Choroid plexus epithelial cell (primary cell): ENCODE measurements at places on chromosomes 1 and 21.

- DNase-seq, result no peak
Measured at GRCh38 chr1:89347296-89347695, 16.6 kb upstream of the GBP6 start.

DNA sequence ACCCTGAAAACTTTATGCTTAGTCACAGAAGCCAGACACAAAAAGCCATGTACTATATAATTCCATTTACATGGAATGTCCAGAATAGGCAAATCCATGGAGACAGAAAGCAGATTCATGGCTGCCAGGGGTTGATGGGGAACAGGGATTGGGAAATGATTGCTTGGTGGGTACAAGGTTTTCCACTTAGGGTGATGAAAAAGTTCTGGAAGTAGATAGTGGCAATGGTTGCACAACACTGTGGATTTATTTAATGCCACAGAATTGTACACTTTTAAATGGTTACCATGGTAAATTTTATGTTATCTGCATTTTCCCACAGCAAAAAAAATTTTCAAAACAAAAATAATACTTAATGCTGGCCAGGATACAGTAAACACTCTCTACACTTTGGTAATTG is 40.6 kb downstream of the ENAH start:
- peak; percentile 36 for DNase-seq

- no peak for DNase-seq
Measured at GRCh38 chr1:30184393-30185141, 538.8 kb downstream of the MATN1 start.

DNA sequence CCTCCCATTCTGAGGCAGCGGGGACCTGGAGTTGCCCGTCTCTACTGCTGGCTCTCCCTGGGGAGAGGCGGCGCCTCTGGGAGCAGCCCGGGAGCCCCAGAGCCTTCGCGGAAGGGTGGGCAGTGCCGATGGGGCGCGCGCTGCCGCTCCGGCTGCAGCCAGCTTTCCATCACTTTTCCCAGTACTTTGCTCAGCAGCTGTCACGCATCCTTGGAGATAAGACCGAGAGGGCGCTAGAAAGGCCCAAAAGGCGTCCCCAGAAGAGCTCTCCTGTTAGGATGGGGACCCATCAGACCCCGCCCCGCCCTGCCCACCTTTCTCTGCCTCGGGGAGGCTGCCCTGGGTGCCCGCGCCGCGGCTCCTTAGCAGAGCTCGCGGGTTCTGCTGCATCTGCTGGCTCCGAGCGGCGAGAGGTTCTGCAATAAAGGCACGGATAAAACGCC is 534 bp downstream of the KCNH1 start:
- peak; percentile 1 for DNase-seq

- no peak for DNase-seq
Measured at GRCh38 chr1:34842952-34843371, 16.6 kb downstream of the SMIM12 start.

DNA sequence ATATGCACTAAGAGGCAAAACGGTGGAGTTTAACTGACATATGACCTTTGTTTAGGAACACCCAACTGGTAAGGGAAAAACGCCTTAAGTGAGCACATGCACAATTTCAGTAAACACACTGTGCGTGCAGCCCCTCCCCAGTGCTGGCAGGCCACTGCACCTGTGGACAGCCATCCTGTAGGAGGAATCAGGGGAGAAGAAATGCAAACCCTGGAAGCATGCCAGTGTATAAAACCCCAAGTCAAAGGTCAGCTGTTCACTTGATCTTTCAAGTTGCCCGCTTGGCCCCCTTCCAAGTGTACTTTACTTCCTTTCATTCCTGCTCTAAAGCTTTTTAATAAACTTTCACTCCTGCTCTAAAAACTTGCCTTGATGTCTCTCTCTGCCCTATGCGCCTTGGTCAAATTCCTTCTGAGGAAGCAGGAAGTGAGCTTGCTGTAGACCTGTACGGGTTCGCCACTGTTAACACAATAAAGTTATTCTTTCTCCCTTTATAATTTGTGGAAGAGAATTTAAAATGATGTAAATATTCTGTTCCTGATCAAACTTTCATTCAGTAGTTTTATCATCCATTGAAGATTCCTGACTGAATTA is 31.8 kb downstream of the USP25 start:
- no peak for DNase-seq

DNA sequence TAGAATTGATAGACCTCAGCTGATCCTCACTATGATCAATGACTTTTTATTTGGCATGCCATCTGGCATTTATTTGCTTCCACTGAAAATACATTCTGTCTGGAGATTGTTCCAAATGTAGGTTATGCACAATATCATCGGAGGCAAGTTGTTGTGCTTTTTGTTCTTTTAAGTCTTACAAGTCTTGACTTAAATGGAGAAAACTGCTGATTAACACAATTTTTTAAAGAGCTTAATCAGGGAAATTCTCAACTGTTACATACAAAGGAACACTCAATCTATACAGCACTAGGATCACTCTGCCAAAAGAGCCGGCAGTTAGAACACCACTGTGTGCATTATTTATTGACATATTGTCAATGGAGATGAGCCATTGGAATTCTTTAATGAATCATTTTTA is 19.2 kb downstream of the CYYR1 start:
- DNase-seq, result no peak
